Stimulated activated CD4-positive, alpha-beta T cell treated with anti-CD3 and anti-CD28 coated beads, Interleukin-12 subunit alpha, Interleukin-12 subunit beta, amount 100 ng/mL, for 4 hours (primary cell): ENCODE measurements at places on chromosomes 16 and 17.
A peak's percentile ranks its signal among the peaks of the same experiment; 100 is the strongest.

DNA sequence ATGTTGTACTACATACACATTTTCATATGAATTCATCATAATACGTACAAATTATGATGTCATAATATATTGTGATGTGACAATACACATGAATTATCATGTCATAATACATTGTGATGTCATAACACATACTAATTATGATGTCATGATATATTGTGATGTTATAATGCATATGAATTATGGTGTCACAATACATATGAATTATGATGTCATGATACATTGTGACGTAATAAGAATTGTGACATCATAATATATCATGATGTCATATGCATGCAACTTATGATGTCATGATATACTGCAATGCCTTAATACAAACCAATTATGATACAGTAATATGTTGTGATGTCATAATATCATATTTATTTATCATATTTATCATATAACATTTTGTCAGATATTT, 2074.3 kb downstream of the TP53TG3F start:
- no peak for DNase-seq

DNA sequence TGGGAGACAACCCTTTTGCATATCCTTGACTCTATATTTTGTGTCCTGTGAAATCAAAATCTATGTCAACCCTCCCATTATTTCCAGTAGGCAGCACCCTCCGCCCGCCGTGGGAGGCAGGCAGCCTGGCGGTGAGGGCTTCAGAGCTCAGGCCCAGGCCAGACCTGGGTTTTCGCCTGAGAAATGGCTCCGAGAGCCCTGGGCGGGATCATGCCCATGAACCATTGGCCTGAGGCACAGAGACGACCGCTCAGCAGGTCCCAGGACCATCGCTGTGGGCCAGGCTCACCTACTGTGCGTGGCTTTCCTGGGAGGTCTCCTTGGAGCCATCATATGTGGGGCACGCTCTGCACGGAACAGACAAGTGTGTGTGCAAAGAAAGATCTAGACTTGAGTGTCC, 6.3 kb upstream of the SLC38A8 start:
- no peak for DNase-seq

GRCh38 chr17:44416558-44417289, 27.3 kb upstream of the ITGA2B start:
- DNase-seq = no peak

GRCh38 chr17:30104575-30105339, 11.9 kb upstream of the NSRP1 start:
- DNase-seq = peak; percentile 60

DNA sequence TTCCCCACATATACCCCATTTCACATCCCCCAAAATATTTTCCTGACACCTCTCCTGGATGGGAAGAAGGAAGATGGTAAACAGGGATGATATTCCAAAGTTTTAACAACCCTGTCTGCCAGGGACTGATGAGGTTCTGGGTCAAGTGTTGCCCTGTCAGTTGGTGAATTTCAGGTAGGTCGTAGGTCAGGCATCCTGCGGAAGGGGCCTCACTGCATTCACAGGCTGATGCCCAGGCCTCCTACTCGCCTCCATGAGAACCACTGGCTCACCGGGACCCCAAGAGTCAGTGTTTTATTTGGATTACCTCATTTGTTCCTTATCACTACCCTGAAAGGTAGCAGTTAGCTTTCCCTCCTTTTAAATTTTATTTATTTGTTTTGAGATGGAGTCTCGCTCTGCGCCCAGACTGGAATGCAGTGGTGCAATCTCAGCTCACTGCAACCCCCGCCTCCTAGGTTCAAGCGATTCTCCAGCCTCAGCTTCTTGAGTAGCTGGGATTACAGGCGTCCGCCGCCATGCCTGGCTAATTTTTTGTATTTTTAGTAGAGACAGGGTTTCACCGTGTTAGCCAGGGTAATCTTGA, 10.5 kb downstream of the ZBTB4 start:
- DNase-seq = no peak

DNA sequence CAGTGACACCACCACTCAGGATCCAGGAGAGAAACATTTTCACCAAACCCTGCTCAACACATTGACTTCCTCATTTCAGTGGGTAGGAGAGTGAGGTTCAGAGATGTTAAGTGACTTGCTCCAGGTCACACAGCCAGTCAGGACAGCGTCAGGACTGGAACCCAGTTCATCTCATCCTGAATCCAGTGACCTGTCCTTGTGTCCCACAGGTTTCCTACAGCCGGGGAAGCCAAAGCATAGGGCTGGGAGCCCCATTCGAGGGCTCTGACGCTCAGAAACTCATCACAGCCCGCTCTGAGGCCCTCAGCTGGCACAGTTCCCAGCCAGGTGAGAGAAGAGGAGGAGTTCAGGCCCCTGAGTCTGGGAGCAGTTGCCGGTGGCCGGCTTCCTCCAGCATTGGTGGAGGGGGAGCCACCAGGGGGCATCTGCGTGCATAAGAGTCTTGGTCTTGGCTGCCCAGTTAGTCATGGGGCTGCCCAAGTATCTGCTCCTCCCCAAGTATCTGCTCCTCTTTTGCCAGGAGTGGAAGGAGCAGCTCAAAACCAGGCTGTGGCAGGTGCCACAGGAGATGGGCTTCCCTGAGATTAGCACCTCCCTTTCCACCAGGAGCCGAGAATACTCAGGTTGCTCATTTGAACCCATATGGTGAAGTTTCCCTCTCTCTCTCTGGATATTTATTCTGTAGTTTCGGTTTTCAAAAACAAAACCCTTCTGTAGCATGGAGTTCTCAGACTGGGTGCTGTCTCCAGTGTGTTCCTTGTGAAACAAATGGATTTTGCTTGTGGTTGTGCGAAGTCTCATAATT, 56.0 kb downstream of the TNFRSF13B start:
- no peak for DNase-seq

GRCh38 chr17:75872434-75873351, 5.7 kb downstream of the TRIM47 start:
- no peak for DNase-seq

GRCh38 chr17:4150096-4150495, 7.1 kb downstream of the CYB5D2 start:
- no peak for DNase-seq

DNA sequence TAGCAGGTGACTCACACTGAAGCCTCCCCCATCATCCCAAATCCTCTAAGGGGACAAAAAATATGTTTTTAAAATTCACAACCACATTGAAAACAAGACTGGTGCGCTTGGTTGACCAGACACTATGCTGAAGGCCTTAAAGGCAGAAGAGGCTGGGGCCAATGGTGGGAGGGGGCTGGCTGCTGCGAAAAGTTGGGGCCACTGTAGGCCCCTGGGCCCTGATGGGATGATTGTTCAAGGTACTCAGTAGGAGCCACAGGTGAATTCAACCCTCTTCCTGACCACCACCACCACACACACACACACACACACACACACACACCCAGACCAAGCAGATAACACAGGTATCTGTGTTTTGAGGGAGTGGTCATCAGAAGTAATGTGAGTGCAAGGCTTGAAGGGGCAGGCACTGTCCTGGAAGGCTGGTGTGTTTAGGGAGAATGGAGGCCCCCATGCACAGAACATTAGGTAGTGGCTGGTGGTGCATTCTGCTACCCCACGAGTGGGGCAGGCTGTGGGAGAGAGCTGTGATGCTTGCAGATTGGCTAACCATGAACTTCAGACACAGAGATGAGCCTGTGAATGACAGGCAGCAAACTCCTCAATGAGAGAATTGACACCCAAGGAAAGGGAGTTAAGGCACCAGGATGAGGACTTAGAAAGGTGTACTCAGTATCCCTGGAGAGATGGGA, 55.0 kb downstream of the NT5M start:
- no peak for DNase-seq

- no peak for DNase-seq
These were observed 152.1 kb downstream of the AXIN2 start for GRCh38 chr17:65409381-65409780.

DNA sequence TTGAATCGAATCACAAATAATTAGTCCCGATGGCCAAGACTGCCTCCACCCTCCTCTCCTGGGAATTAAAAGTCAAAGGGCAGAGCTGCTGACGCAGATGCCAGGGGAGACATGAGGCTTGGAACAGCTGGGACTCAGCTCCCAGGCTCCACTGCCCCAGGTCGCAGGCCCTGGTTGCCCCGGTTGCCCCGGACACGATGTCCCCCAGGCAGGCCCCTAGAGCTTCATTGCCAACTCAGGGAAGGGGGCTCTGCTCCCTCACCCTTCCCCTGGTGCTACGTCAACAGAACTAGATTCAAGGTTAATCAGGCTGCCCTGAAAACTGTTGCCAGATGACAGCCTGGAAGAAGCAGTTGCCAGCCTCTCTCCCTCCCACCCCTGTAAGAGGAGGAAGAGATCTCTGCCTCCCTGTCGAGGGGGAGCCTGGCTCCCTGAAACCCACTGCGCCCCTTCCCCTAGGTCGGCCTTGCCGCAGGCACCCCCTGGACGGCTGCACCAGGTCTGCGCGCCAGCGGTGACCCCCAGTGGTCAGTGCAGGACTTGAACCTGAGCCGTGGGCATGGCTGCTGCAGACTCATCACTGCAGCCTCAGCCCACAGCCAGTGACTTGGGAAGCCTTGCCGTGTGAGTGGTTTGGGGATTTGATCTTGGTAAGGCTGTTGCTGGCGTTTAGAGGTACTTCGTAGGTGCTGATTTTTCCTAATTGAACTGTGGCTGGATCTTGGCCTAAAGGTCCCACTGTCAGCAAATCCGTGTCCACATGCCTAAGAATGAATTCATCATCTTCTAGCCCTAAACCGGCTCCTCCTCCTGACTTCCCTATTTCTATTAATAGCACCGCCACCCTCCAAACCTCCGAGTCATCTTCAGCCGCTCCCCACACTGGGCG, 84.1 kb upstream of the TOB1 start:
- peak; percentile 29 for DNase-seq

GRCh38 chr17:45300060-45300751, 16.6 kb downstream of the MAP3K14 start:
- no peak for DNase-seq

- no peak for DNase-seq
These were observed 11.5 kb downstream of the UBALD2 start for GRCh38 chr17:76276461-76277299.

DNA sequence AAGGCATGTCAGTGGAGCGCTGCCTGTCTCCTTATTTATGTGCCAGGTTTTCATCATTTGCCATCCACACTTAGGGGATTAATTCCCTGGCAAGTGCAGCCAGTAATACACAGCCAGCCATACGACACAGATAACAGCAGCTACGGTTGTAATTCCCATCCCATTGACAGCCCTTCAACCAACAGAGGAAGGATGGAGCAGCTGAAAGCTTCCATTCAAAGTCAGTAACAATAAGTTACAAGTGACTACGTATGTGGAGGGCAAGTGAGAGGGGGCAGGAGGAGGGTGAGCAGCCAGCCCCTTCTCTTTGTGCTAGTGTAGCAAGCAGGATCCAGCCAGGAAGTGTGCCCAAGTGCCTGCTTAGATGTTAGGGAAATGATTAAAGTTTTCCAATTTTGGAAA, 53.8 kb upstream of the LYRM9 start:
- no peak for DNase-seq

GRCh38 chr17:60602385-60602742, 2.4 kb downstream of the PPM1D start:
- no peak for DNase-seq

- DNase-seq = no peak
These were observed 27.6 kb upstream of the ETV4 start for GRCh38 chr17:43573579-43574321.

GRCh38 chr17:15882058-15882720, 62.7 kb upstream of the ADORA2B start:
- DNase-seq = no peak

DNA sequence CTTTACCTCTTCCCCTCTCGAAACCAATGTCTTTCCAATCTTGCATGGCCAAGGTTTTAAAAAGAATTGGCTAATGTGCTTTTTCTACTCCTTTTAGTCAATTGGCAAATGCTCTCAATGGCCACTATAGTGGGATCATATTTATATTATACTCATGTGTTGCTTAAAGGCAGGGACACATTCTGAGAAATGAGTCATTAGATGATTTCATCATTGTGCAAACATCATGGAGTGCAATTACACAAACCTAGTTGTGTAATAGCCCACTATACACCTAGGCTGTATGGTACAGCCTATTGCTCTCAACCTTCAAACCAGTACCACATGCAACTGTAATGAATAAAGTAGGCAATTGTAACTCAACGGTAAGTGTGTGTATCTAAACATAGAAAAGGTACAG, 180.9 kb downstream of the HS3ST3A1 start:
- DNase-seq = no peak

- DNase-seq = no peak
These were observed 623 bp upstream of the DDX52 start for GRCh38 chr17:37643869-37644268.

GRCh38 chr17:76491271-76492122, 9.7 kb downstream of the RHBDF2 start:
- no peak for DNase-seq

- no peak for DNase-seq
These were observed 12.7 kb upstream of the DNAH17 start for GRCh38 chr17:78589885-78590284.

DNA sequence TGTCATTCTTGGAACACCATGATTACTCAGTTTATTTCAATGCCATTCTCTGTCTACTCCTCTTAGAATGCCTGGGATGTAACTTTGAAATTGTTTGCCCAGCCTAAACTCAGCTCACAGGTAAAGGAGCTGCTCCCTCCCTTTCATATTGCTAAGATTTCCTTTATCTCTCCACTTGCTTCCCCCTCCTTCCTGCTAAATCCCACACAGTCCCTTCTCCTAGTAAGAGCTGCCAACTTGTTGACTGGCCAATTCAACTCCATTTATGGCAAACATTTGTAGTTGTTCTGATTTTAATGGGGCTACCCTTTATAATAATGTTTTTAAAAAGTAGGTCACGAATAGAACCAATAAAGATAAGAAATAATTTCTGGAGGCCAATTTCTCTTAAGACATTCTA, 146.1 kb downstream of the SKAP1 start:
- no peak for DNase-seq

DNA sequence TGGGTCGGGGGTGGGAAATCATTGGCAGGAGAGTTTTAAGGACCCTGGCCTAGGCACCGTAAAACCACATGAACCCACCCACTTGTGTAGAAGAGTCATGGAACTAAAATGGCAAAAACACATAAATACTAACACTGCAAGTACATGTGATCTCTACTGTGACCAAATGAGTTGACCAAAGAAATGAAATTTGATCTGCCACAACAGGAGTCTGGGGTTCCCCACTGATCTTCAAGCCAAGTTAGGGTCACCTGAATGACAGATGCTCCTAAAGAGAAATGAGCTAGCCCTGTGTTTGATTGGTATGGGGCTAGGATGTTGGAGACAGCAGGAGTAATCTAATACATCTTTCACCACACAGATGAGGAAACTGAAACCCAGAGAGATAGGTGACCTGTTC, 21.5 kb upstream of the SKAP1 start:
- no peak for DNase-seq

- no peak for DNase-seq
These were observed 24.0 kb upstream of the TNFRSF13B start for GRCh38 chr17:16995930-16996329.
